ENCODE measurements at places on chromosomes 1 and 21.

GRCh38 chr1:53500204-53501064, 41.2 kb downstream of the DMRTB1 start:
- no peak for DNase-seq

DNA sequence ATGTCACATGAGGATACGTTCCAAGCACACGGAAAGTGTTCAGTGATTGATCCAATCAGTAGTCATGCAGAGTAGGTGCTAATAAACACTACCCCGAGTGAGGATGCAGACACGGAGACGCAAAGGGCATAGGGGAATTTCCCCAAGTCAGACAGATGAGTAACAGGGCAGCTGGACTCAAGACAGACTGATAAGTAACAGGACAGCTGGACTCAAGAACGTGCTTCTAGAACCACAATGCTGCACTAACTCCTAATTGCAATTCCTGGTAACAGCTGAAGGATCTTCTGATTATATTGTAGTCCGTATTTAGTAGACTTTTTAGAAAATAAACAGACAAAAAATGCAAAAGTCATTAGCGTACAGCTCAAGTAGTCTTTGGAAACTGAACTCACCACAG, 1.9 kb upstream of the OR2T10 start:
- no peak for DNase-seq

DNA sequence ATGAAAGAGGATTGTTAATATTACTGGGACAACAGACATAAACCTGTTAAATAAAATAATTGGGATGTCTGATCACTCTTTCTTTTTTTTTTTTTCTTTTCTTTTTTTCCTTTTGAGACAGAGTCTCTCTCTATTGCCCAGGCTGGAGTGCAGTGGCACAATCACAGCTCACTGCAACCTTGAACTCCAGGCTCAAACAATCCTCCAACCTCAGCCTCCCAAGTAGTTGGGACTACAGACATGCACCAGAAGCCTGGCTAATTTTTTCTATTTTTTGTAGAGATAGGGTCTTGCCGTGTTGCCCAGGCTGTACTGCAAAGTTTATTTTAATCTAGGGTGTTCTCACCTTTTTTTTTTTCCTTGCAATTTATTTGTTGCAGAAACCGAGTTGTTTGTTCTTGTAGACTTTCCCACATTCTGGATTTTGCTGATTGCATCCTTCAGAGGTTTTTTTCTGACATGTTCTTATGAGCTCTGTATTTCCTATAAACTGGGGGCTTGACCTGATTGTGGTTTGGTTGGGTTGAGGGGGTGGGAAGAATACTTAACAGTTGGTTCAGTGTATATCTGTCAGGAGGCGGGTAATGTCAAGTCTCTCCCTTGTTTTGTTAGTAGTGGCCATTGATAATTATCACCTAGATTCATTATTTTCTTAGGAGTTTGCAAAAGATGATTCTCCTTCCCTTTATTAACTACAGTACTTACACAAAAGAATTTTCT, 125.2 kb downstream of the MAST2 start:
- no peak for DNase-seq

GRCh38 chr1:206551986-206552326, 44.6 kb downstream of the RASSF5 start:
- DNase-seq = no peak

GRCh38 chr1:222953585-222953984, 138.7 kb downstream of the DISP1 start:
- DNase-seq = no peak

GRCh38 chr1:186793582-186793927, 35.2 kb upstream of the PLA2G4A start:
- no peak for DNase-seq

DNA sequence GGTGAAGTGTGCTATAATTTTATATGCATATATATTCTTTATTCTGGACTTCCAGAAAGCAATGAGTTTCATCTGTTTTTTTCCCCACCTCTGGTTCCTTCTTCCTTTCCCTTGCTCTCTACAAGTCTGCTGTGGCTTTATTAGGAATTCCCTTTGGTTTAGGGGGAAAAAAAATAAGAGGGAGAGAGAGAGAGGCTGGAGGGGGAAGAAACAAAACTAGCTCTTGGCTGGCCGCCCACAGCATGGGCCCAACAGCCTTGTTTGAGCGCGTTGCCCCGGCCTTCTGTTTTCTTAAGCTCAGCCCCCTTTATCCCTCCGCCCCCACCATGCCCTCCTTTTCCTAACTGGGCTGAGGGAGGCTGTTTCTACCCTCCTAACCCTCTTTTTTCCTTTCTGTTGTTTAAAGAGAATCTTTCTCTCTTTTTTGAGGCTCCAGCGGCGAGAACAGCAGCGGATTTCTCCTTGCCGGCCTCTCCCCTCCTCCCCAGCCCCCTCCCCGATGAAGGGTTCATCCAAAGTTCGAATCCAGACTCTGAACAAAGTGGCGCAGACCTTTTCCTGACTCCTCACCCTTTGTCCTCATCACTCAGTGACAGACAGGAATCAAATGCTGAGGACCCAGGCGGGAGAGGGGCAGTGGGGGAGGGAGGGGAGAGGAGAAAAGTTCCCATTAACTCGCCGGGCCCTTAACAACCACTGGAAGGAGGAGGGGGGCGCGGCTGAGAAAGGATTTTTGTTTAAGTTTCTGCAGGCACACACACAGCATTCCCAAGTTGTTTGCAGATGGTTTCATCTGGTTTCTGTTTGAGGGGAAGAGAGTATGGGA, 29.7 kb downstream of the PBX1 start:
- DNase-seq = no peak

DNA sequence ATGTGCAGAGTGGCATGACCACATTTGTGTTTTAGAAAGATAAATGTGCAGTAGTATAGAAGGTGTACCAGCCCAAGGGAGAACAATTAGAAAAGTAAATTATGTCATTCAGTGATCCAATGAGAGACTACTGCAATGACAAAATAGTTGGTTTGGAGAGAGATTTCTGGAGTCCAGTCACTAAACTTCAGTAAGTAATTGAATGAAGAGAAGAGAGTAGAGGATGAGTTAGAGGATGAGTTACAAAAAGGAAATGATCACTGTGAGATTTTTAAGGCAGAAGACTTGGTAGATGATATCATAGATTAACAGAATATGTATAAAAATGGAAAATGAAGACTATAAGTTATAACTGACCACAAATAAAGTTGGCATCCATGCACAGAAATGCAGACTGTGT, 8.4 kb downstream of the CR2 start:
- DNase-seq = no peak

GRCh38 chr1:26697978-26698849, 2.4 kb downstream of the ARID1A start:
- no peak for DNase-seq

DNA sequence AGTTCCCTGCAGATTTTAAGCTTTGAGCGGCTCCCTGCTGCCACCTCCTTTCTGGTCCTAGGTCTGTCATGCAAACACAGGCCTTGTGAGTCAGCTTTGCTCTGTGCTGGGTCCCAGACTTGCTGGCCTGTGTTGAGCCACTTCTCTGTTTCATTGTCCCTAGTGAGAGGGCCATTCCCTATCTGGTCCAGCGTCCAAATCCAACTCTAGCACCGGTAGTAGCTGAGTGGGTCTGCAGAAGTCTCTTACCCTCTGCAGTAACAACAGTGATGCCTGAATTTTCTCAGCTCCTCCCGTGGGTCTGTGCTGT, 5.8 kb downstream of the TTC22 start:
- no peak for DNase-seq

DNA sequence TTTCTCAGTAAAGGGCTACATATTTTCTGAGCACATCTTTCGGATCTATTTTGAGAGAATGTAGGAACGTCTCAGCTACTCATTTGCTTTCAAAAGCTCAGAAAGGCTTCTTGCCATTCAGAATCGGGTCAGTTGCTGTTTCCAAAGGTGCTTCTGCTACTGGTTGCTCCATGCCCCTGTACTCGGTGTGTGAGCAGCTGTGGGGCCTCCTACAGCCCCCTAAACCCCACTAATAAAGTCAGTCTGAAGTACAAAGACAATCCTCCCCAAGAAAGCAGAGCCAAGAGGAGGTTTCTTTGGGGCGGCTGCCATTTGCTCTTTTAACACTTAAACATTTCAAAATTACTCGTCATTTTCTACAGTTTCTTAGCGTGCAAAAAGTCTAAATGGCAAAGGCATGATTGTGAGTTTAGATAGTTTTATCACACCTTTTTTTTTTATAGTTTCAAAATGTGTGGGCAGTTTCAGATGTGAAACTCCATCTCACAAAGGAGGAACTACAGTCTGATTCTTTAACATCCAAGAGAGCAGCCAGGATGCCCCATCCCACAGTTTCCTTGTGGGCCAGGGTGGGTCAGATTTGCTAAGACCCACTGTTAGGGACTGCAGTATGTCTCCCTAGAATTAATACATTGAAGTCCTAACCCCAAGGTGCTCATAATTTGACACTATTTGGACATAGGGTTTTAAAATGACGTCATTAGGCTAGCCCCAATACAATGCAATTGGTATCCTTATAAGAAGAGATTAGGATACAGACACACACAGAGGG, 4.1 kb downstream of the RUNX1 start:
- DNase-seq = no peak

DNA sequence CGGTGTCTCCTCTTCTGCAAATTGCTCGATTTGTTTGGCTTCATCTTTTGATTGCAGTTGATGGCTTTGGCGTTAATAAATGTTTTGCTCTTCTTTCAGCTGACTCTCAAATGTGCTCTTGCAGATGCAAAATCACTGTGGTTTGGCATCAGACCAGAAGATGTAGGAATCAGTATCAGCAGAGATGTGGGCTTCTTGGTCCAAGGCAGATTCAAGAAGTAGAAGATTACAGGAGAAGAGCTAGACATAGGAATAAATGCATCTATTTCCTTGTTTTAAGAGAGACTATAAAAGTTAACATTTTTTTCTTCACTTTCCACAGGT, 59.8 kb upstream of the BACH1 start:
- no peak for DNase-seq

GRCh38 chr1:194598098-194598497, 1411.7 kb upstream of the B3GALT2 start:
- no peak for DNase-seq

GRCh38 chr1:51641096-51641495, 24.2 kb downstream of the OSBPL9 start:
- no peak for DNase-seq

GRCh38 chr1:15277447-15277838, 30.4 kb downstream of the FHAD1 start:
- DNase-seq = no peak
